ENCODE measurements at places on chromosomes 7 and 10.
A peak's percentile ranks its signal among the peaks of the same experiment; 100 is the strongest.

DNA sequence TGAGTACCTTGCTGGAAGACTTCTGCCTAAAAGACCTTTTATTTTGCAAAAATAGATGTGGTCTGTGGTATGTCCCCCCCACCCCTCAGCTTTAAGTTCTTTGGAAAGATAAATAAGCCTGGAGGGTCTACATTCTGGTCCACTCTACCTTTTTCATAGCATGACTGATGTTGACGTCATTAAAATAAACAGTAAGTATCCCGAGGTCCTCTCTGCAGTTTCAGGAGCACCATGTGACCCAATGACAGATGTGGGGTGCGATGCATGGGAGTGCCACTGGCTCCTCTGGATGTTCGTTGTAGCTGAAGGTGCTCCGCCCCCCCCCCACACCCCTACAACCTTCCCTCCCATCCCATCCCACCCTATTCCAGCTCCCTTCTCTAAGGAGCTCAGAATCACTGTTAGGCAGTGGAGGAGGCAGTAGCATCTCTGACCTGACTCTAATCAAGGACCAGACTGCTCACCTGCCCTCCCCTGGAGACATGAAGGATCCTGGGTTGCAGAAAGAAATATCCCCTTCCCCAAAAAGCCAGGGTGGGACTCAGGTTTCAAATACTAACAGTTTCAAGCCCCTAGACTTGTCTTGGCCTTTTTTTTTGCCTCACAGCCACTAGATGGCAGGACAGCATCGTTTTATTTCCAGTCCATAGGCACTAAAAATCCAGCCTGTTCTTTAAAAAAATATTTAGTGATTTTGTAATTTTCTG is 25.1 kb downstream of the CASP7 start:
- DNase-seq = no peak

- DNase-seq = no peak
Observed at GRCh38 chr7:100486753-100487446, 3.2 kb downstream of the NYAP1 start.

GRCh38 chr7:103003004-103003403 is 71.6 kb downstream of the FBXL13 start:
- DNase-seq = no peak

- no peak for DNase-seq
Observed at GRCh38 chr10:49050906-49051305, 64.4 kb downstream of the VSTM4 start.

GRCh38 chr7:101170617-101171441 is 5.5 kb upstream of the VGF start:
- DNase-seq = no peak

- DNase-seq = peak; percentile 20
Observed at GRCh38 chr10:71302874-71303568, 16.0 kb upstream of the SLC29A3 start.

DNA sequence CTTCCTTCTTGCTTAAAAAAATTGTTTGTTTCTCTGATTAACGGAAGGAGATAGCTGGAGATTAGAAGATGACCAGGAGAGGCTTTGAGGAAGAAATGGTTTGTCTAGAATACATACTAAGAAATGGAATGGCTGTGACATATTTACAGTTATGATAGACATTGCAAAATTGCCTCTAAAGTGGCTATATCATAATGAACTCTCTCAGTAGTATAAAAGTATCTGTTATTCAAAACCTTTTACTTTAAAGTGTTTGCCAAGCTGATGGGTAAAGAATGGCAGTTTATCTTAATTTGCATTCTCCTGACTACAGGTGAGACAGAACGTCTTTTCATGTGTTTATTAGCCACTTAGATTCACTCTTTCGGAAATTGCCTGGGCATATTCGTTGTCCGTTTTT is 28.7 kb downstream of the LRGUK start:
- DNase-seq = no peak

DNA sequence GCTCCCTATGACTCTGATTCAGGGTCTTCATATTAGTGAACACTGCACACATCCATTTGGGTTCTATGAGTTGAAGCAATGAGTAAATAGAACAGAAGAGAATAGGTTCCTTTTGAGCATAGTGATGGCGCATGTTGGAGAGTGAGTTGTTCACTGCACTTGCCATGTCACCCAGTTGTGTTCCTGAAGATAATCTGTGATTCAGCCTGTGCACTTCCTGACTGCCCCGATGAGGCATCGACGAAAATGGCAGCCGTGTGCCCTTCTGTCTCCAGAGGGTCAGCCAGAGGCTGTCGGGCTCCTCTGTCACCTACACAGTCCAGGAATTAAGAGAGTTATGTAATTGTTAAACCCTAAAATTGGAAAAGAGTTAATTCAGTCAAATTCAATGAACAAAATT is 94.7 kb downstream of the GALNT11 start:
- no peak for DNase-seq

DNA sequence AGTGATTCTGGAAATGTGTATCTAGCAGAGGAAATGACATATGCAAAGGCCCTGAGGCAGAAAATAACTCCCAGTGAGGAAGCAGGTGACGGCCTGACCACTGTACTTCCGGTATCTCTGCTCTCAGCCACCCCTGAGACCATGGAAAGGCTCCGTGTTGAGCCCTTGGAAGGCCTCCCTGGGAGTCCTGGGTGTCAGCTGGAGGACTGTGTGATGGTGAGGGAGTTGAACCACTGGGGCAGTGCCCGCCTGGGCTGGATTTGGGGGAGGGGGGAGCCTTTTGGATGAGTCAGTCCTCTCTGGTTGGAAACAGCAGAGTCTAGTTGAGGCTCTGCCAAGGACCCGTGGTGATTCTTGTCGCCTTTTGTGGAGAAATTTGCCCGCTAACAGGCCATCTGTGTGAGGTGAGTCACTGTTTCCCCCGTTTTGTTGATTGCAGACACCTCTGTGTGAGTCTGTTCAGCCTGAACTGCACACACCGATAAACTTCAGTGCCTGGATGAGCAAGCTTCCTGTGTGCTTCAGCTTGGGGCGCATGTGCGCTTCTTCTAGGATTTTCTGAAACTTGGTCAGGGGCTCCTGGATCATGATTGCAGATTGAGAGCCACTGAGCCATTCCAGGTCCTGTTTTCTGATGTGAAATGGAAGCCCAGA is 98.6 kb downstream of the GRK5 start:
- peak; percentile 47 for DNase-seq

DNA sequence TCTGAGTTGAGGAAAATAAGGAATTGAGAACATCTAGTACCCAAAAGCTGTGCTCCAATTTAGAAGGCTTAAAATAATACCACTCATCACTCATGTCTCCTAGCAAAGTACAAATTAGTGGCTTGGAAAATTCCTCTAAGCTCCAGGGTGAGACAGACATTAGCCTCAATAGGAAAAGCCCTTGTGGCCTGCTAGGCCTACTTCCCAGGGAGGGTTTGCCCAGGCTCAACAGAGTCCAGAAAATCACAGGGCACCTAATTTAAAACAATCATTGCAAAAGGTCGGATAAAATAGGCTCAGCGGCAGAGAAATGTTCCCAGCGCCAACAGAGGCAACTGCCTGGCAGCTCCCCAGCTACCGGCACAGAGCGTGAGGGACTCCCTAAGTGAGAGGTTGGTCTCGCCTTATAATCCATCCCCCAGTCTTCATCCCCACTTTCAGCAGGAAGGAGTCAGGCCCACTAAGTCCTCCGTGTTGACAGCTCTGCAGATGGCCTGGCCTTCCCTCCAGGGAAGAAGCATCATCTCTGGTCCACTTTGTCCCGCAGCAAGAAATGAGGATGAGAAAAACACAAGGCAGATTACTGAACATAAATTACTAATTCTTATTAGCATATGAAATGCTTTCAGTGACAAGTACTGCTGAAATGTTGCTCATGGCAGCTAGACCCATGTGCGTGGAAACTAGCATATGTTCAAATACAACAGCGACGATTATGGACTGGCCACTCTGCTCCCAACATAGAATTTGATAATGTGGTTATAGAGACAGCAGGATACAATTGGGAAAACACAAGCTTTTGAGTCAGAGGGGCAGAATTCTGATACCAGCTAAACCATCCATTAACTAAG is 1177.7 kb upstream of the AUTS2 start:
- DNase-seq = peak; percentile 46

GRCh38 chr7:45033261-45033930 is 33.4 kb downstream of the CCM2 start:
- DNase-seq = no peak

DNA sequence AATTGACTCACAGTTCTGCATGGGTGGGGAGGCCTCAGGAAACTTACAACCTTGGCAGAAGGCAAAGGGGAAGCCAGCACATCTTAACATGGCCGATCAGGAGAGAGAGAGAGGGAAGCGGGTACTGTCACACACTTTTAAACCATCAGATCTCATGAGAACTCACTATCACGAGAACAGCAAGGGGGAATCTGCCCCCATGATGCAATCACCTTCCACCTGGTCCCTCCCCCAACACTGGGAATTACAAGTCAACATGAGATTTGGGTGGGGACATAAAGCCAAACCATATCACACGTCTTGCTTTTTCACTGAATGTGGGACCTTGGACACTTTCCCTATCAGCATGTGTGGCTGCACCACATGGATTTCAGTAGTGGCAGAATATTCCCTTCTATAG is 9.0 kb upstream of the AKR1E2 start:
- DNase-seq = no peak

GRCh38 chr10:42962110-42962901 is 114.6 kb upstream of the RET start:
- peak; percentile 62 for DNase-seq

DNA sequence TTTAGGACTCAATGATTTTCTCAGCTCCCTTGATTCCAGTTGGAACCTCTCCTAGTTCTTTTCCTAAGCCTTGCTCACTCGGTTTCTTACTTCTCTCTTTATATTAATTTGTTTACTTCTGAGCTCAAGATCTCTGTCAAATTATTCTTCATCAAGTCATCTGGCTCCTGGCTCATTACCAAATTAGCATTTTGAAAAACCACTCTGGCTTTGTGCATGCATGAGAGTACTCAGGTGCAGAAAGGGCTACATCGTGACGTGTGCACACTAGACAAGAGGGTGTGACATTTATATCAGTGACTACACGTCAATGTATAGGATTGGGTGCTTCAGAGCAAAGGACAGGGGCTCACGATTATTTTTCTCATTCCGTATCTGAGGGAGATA is 645.7 kb upstream of the DPP6 start:
- no peak for DNase-seq

GRCh38 chr10:95262763-95263518 is 27.9 kb downstream of the PDLIM1 start:
- DNase-seq = no peak

- DNase-seq = no peak
Observed at GRCh38 chr7:19401461-19401860, 256.2 kb upstream of the FERD3L start.
